Neuronal stem cell (in vitro differentiated cells): ENCODE measurements at places on chromosomes 7 and 10.

DNA sequence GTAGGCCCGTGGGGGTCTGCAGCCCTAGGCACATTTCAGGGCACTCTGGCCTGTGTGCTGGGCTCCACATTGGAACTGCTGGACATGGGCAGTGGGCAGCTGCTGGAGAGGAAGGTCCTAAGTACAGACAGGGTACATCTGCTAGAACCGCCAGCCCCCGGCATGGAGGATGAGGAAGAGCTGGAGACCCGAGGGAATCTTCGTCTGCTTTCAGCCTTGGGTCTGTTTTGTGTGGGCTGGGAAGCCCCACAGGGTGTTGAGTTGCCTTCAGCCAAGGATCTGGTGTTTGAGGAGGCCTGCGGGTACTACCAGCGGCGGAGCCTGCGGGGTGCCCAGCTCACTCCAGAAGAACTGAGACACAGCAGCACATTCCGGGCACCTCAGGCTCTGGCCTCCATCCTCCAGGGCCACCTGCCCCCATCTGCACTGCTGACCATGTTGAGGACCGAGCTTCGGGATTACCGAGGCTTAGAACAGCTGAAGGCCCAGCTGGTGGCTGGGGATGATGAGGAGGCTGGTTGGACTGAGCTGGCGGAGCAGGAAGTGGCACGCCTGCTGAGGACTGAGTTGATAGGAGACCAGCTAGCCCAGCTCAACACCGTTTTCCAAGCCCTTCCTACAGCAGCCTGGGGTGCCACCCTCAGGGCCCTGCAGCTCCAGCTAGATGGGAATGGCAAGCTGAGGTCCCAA lies 1.4 kb downstream of the HPS6 start:
- no peak for DNase-seq

- peak; percentile 42 for DNase-seq
Measured at GRCh38 chr10:930625-931325, 730 bp downstream of the LARP4B start.

DNA sequence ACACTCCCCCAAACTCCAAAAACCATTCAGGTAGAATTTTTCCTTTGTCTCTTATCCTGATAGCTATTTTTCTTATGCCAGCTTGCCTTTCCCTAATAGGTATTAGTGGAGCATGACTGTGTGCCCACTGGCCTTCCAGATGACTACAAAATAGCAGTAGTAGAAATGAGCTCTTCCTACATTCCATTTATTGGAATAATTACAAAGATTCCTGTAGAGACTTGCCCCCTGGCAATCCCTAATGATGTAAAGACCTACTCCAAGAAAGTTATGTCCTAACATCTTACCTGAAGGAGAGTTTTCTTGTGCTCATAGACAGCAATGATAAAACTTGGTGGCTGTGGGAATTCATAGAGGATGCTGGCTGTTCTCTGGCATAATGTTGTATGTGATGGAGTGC lies 501.8 kb downstream of the GATA3 start:
- no peak for DNase-seq

GRCh38 chr7:84218681-84219080 lies 24.1 kb upstream of the SEMA3A start:
- no peak for DNase-seq

GRCh38 chr10:17023386-17024298 lies 106.0 kb downstream of the CUBN start:
- DNase-seq, result no peak

DNA sequence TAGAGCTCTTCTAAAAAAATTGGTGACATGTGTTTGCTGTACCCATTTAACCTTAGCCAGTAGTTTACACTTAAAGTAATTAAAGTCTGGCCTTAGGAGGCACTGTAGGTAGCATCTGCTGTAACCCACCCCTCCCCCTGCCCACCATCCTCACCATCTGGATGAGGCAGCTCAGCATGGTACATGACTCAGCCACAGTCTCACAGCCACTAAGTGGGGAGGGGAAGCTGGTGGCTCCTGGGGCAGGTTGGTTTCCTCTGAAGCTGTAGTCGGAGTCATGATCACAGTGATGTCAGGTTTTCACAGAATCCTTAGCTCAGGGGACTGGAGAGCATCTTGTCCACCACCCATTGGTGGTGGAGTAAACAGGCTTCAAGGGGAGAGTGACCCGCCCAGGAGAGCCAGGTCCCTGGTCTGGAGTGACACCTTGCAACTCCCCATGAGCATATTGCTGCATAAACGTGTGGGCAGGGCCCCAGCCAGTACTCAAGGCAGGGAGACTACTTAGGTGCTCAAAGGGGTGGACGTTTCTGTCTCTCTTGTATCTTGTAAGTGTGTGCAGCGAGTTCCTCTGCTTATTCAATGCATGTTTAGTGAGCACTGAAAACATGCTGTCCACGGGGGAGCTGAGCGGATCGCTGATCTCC lies 125.9 kb downstream of the GRK5 start:
- DNase-seq, result no peak

- no peak for DNase-seq
Measured at GRCh38 chr10:104035194-104036068, 50.2 kb downstream of the COL17A1 start.

GRCh38 chr7:94874036-94874785 lies 33.2 kb upstream of the PPP1R9A start:
- DNase-seq, result no peak
